ENCODE measurements at places on chromosomes 11 and 22.

DNA sequence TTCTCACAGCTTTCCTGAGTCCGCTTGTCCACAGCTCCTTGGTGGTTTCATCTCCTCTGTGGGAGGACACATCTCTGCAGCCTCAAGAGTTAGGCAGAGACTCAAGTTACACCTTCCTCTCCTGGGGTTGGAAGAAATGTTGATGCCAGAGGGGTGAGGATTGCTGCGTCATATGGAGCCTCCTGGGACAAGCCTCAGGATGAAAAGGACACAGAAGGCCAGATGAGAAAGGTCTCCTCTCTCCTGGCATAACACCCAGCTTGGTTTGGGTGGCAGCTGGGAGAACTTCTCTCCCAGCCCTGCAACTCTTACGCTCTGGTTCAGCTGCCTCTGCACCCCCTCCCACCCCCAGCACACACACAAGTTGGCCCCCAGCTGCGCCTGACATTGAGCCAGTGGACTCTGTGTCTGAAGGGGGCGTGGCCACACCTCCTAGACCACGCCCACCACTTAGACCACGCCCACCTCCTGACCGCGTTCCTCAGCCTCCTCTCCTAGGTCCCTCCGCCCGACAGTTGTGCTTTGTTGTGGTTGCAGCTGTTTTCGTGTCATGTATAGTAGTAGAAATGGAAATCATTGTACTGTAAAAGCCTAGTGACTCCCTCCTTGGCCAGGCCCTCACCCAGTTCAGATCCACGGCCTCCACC lies 11.7 kb downstream of the RASD2 start:
- peak; percentile 42 for DNase-seq

DNA sequence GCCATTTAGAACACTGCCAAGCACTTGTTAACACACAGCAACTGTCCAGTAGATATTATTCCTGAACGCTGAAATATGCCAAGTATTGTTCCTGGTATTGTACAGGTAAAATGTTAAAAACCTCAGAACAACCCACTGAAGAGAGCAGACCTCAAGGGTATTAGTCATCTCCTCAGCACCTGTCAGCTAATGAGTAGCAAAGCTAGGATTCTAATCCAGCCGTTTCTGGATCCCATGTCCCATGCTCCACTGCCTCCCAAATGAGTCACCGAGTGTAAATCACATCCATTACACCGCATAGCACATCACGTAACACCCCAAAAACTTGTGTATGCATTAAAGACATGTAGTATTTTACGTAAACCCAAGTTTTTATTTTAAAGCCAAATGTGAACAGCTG lies 705.4 kb upstream of the TENM4 start:
- no peak for DNase-seq

GRCh38 chr22:27986937-27987336 lies 67.9 kb upstream of the PITPNB start:
- DNase-seq, result no peak

DNA sequence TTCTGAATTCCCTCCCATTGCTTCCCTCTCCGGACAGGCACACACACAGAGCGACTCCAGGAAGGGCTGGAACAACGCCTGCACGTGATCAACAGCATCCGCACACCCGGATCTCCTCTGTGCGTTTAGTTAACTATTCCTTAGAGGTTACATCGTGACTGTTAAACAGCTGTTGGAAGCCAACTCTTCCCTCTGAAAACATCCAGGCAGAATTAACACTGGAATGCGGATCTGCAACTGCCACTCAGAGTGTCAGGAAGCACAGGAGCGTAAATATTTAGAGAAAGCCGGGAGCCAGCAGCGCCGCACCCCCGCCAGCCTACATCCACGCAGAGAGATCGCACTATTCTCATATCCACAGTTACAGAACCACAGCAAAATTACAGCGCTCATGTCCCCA lies 46.2 kb downstream of the SHANK2 start:
- DNase-seq, result peak; percentile 46

- DNase-seq, result no peak
Observed at GRCh38 chr11:34284811-34285481, 72.9 kb downstream of the ABTB2 start.

DNA sequence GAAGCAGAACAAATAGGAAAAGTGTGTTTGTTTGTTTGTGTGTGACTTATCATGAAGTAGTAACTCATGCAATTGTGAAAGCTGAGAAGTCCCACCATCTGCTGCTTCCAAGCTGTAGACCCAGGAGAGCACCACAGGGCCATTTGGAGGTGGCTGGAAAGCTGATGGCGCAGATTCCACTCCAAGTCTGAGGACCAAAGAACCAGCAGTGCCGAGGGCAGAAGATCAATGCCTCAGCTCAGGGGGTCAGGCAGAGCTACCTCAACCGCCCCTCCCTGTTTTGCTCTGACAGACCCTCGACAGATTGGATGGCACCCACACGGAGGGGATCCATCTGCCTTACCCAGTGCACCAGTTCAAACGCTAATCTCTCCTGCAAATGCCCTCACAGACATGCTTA lies 896.2 kb downstream of the BRD1 start:
- no peak for DNase-seq

DNA sequence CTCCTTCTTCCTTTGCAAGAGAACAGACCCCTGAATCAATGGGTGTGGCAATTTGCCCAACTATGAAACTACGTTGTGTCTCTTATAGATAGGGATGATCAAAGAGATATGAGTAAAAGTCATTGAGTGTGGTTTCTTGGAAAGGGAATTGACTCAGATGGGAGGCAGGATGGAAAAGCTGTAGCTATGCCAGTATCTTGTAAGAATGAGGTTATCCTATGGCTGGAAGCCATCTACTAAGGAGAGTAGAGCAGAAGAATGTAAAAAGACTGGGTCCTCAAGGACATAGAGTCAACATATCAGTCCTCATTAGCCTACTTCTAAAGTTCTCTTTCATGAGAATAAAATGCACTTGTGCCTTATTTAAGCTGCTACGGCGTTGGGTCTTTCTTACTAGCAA lies 78.9 kb upstream of the POU2AF2 start:
- DNase-seq, result peak; percentile 6

- DNase-seq, result no peak
Observed at GRCh38 chr22:22218302-22218701, 26.3 kb upstream of the VPREB1 start.

DNA sequence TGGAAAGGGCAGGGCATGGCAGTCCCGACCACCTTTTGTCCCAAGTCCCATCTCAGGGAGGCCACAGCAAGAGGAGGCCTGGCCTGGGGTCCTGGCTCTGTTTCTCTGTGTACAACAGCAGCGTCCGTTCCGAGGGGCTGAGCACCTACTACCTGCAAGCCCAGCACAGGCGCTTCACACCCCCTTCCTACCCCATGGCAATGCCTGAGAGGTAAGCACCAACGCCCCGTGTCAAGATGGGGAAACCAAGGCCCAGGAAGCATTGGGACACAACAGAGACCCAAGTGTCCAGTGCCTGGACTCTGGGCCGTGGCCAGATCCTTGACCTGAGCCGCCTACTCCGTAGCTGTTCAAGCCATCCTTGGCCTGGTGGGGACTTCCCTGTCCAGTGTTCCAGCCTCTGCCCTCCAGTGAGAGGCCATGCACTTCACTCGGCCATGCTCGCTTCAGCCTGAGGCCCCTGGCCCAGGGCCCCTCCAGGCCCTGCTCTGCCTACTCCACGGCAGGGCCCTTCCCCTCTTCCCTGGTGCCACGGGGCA lies 14.3 kb upstream of the TCF20 start:
- DNase-seq, result no peak

- peak; percentile 70 for DNase-seq
Observed at GRCh38 chr11:29019960-29020683, 911.9 kb downstream of the METTL15 start.

DNA sequence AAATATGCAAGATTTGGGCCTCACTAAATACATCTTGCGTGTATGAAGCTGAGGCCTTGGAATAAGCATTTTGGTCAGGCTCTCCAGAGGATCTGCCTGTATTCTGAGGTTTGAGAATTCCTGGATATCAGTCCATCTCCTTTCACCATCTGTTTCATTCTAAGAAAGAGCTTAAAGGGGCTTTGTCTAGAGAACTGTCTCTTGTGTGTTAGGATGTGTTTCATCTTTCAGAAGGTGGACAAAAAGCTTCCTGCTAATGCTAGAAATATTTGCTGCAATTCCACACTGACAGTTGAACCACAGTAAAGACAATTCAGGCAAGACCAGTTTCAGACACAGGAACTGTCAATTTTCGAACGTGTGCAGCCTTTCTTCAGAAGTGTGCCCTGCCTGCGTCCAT lies 185.4 kb downstream of the DBX1 start:
- DNase-seq, result no peak

DNA sequence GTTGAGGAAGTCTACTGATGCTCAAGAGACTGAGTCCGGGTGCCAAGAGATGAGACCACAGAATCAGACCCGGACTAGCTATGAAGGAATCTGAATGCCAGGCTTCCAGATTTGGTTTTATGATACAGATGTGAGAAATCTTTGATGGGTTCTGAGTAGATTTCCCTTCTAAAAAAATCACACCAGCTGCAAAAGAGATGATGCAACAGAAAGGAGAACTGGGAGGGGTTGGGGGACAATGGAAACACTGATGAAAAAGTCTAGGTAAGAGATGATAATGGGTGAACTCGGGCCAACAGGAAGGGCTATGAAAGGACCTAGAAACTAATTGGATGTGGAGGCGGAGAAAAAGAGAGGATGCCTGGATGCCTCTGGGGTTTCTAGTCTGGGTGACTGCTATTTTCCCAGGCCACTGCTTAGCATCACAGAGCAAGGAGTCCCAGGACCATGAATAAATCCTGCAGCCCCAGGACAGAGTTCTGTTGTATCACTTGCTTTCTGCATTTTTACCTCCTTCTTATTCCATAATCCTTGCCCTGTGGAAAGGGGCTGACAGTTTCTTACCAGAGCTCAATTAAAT lies 115.4 kb upstream of the SEZ6L start:
- no peak for DNase-seq

- DNase-seq, result no peak
Observed at GRCh38 chr22:23583836-23584235, 3.7 kb upstream of the IGLL1 start.

- DNase-seq, result no peak
Observed at GRCh38 chr22:40685406-40685805, 6.1 kb downstream of the MCHR1 start.

GRCh38 chr11:8767466-8768142 lies 85.0 kb downstream of the RPL27A start:
- peak; percentile 56 for DNase-seq

GRCh38 chr11:2891326-2892214 lies 6.0 kb upstream of the CDKN1C start:
- no peak for DNase-seq

GRCh38 chr11:38766796-38767195 lies 2168.8 kb upstream of the RAG2 start:
- DNase-seq, result no peak

- peak; percentile 52 for DNase-seq
Observed at GRCh38 chr11:57777969-57778317, 16.3 kb downstream of the CTNND1 start.

DNA sequence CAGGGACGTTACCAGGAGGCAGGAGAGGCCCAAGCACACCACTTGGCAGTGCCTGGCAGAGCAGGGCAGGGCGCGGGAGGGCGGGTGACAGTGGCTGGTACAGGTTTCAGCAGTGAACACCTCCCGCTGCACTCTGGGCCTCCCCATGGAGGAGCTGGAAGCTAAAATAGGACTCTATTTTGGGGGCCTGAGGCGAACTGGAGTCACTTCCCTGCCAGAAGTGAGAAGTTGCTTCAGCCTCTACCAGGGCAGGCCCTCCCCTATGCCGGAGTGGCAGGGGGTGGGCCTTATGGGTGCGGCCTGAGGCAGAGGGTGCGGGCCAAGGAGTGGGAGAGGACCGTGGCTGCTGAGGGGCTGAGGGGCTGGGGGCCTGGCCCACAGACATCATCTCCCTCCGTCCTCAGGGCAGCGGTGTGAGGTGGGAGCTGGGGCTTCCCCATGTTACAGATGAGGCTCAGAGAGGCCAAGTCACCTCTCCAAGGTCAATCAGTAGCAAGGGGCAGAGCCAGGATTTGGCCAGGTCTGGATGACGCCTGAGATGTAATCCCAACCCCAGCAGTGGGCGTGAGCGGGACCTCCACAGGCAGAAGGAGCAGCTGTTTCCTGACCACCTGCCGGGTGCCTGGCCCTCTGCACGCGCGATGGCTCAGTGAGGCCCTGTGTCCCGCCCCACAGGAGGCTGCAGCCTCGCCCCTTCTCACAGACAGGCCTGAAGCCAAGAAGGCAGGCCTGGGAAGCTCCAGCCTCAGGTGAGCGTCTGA lies 39.3 kb downstream of the KCNJ4 start:
- DNase-seq, result no peak

DNA sequence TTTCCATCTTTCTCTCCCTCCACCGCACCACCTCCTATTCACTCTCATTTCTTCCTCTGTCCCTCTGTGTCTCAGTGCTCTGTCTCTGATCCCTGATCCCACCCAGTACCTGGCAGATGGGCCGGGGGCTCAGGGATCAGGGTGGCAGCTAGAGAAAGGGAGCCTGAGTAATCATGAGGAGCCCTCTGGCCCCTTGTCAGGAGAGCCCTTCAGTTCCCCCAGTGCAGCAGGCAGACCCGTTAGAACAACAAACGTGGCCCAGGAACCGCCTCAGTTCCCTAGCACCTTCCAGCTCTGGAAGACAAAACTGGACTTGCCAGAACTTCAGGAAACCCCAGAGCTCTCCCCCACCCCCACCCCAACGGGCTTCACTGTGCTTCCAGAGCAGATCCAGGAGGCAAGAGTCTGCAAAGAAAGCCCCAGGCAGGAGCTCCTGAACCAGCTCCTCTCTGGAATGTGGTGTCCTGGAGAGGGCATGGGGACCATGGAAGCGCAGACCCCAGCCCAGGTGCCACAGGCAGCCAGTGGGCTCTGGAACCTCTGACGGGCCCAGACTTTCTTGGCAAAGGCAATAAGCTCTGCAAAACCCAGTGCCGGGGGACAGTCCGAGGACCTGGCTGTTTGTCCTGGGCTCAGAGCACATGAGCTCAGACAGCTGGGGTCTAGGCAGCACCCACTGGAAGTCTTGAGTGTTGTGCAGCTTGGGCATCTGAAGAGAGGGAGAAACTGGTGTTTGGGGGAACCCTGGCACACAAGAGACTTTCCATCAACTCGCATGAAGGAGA lies 43.2 kb downstream of the LMO1 start:
- no peak for DNase-seq

DNA sequence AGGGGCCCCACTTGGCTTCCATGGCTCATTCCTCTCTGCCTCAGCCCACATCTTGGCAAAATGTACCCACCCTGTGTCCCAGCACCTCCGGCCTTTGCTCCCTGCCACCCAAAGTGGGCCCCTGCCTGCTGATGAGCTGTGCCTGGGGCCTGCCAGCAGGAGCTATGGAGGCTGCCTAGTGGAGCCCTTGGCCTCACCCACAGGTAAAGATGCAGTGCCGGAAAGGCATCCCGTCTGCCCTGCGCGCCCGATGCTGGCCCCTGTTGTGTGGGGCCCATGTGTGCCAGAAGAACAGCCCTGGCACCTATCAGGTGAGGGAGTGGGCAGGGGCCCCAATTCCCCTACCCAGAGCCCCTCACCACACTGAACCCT lies 1.3 kb downstream of the TBC1D10C start:
- DNase-seq, result no peak

- DNase-seq, result no peak
Observed at GRCh38 chr11:133746663-133747306, 98.5 kb downstream of the SPATA19 start.

- DNase-seq, result no peak
Observed at GRCh38 chr22:19355413-19356157, 64.1 kb upstream of the CLTCL1 start.

All from cardiac fibroblast (primary cell).